ENCODE measurements at places on chromosomes 16 and 17.

- DNase-seq: no peak
These were observed 67.9 kb downstream of the METRNL start for GRCh38 chr17:83147280-83147679.

GRCh38 chr16:79845734-79846135 lies 245.2 kb upstream of the MAF start:
- no peak for DNase-seq

GRCh38 chr16:11448796-11449416 lies 103.6 kb downstream of the RMI2 start:
- no peak for DNase-seq

GRCh38 chr16:55502801-55503366 lies 6.0 kb upstream of the LPCAT2 start:
- peak; percentile 97 for DNase-seq

DNA sequence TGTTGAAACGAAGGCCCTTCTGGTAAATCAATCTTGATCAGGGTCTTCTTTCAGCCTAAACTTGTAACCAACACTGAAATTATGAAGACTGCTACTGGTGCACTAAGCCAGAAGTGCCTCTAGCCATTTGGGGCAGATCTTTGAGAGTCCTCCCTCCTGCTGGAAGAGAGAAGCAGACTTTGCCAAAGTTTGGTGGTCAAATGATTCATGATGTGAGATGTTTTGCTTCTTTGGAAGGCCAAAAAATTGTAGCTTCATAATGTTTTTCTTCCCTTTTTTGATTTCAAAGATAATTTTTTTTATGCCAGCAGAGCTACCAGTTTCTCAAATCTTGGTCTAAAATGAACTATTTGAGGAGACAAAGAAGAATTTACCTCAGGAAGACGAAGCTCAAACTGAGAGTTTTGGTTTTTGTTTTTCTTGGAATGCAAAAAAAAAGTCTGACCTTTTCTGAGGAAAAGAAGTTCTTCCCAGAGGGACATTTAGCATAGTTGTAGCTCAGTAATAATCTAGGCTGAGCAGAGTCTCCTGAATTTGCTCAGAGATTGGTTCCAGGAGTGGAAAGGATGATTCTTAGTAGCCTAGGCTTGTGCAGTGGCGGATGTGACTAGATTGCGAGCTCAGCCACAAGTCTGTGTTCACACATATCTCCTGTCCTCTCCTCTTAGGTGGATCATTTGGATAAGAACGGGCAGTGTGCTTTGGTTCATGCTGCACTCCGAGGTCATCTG lies 50.9 kb downstream of the CYB561 start:
- DNase-seq: peak; percentile 69

DNA sequence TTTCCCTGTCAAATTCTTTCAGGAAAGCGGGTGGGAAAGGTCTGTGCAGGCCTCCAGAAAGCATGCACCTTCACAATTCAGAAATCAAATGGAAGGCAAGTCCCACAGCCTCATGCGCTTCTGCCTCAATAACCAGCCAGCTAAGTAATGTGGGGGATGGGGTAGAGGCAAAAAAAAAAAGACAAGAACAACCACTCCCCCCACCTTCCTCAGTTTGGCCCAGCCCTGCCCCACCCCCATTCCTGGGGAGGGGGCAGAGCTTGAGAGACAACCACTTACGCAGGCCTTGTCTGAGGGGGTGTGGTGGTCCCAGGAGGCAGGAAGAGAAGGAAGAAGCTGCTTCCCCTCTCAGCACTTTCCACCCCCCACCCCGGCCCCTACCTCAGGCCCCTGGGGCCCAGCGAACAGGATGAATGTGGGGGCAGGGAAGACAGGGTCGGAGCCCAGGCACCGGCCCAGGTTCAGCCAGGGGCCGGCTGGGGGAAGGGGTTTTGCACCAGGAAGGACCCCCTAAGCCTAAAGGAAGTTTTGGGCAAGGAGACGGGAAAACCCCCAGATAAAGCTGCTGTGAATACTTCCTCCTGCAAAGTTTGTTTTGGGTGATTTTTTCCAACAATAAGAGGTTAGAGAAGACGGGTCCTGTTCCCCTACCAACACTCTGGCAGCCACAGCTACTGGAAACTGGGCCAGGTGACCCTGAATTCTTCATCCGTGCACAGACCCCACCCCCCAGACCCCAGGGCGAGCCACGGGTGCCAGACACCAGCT lies 1.2 kb downstream of the JUP start:
- DNase-seq: peak; percentile 64

DNA sequence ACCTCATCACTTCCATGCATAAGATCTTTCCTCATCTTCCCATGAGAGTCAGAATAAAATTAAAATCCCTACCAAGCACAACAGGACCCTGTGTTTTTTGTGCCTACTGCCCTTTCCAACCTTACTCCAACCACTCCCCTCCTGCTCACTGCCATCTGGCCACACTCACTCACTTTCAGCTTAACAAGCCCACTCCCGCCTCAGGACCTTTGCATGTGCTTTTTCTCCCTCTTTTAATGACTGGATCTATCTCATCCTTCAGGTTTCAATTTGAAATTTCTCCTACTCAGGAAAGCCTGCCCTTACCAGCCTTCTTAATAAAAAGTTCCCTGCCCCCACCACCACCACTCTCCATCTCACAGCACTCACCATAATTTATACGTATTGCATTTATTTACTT lies 14.7 kb downstream of the C17orf67 start:
- no peak for DNase-seq

DNA sequence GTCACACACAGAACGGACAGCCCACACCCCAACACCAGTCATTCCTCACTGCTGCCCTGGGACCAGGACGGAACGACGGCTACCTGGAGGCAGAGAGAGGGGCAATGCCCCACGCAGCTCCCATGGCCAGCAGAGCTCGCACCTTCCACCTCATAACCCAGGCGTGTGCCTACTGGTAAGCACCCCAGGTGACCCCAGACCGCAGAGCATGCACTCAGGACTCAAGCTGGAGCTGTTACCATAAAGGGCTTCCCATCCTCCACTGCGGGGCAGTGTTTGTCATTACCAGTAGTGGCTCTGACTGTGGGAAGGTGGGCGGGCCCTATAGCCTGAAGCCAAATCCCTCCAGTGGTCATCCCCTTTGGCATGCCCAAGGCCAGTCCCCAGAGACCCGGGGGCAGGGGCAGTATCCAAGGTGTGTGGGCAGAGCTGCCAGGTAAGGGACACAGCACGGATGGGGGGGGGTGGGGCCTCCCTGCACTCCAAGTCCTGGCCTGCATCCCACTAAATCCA lies 4.7 kb upstream of the BCAR1 start:
- DNase-seq: no peak

GRCh38 chr16:71383054-71383773 lies 24.7 kb downstream of the CALB2 start:
- DNase-seq: peak; percentile 2

DNA sequence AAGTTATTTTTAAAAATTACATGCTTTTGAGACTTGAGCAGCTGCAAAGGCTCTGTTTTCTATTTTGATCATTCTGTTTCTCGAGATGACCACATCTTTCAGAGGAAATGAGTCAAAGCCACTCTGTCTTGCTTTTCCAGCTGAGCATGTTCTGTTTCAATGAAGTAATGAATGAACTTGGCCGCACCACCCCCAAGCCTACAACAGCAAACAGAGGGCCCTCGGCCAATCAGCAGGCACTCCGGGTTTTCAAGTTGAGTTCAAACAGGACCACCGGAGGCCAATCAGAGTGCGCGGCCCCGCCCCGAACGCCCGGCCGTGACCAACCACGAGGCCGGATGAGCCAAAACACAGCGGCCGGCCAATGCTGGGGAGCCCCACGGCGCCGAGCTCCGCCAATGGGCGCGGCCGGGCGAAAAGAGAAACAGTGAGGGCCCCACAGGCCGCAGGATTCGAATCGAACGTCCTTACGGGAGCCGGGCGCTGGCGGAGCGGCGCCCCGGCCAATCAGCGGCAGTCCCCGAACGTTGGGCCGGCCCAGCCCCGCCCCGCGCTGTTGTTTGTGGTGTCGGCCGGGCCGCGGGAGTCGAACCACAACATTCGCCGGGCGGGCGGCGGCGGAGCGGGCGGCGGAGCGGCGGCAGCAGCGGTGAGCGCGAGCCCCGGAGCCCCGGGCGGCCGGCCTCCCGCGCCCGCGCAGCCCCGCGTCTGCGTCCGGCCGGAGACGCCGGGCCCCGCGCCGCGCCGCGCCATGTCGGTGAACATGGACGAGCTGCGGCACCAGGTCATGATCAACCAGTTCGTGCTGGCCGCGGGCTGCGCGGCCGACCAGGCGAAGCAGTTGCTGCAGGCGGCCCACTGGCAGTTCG lies at the start of gene UBALD2:
Gene UBALD2, plus strand, starts transcription at position 594 of the 869 bp plus-strand sequence. Its CDS starts 158 bp downstream, at position 752.
- DNase-seq: peak; percentile 100

DNA sequence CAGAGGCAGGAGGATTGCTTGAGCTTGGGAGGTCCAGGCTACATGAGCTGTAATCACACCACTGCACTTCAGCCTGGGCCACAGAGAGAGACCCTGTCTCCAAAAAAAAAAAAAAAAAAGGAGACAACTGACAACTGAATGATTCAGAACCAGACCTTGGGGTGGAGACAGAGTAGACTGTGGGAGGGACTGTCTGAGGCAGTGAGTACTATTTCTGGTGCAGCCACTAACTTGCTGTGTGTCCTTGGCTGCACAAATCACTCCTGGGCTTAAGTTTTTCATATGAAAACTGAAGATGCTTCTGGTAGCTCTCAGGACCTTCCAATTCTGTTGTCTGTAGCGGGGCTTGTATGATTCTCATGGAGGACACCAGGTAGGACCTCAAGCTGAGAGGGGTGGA lies 5.8 kb downstream of the ASB16 start:
- no peak for DNase-seq

GRCh38 chr16:83732536-83732935 lies 75.2 kb upstream of the HSBP1 start:
- no peak for DNase-seq

DNA sequence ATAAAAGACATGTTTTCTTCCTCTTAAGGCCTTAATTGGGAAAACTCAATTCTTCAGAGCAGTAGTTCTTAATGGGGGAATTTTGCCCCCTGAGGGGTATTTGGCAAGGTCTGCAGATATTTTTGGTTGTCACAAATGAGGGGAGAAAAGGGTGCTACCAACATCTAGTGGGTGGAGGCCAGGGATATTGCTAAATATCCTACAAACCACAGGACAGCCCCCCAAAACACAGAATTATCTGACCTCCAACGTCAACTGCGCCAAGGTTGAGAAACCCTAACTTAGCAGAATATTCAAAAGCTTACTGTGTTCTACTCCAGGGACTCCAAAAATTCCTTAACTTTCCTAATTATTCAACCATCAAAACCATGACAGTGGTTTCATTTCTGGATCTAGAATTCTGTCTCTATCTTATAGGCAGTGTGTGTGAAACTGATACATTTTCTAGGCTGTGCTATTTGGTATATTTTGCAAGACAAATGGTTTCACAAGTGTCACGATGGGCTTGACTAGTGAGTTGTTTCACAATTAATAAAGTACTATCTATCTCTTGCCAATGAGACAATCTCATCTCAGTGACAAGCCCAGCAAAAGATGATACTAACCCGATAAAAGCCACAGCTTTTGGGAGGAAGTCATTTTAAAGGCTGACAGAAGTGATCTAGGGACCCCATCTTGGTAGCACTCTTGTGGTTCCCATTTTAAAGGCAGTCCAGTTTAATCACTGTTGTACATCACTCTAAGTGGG lies 14.7 kb downstream of the TXNDC11 start:
- DNase-seq: no peak

DNA sequence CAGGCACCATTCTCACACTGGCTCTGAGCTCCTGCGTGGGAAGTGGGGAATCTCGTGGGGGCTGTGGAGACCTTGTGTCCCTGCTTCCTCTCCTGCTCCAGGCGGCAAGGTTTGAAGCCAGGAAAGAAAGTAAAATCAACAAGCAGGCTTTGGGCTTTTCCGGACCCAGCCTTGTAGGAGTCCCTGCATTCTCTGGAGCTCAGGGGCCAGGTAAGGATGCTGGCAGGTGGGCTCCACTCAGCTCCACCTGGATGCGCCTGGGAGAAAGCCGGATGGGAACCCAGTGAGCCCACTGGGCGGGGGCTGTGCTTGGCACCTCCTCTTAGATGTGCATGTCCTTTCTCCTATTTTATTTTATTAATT lies 362.5 kb downstream of the SEC14L1 start:
- no peak for DNase-seq

DNA sequence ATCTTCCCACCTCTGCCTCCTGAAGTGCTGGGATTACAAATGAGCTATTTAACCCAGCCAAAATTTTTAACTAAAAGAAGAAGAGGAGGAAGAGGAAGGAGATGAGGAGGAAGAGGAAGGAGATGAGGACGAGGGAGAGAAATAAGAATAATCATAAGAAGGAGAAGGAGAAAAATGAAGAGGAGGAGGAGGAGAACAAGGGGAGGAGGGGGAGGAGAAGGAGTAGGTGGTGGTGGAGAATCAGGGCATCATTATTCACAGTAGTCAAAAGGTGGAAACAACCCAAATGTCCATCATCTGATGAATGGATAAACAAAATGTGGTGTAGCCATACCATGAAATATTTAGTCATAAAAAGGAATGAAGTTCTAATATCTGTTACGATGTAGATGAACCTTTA lies 21.2 kb upstream of the MGAT5B start:
- DNase-seq: no peak

GRCh38 chr17:17172001-17172939 lies 33.9 kb downstream of the PLD6 start:
- no peak for DNase-seq

Data from fibroblast of pulmonary artery (primary cell).